ENCODE measurements at places on chromosomes 1 and 21.

GRCh38 chr1:243980471-243980870 is 70.6 kb upstream of the ZBTB18 start:
- DNase-seq = no peak

DNA sequence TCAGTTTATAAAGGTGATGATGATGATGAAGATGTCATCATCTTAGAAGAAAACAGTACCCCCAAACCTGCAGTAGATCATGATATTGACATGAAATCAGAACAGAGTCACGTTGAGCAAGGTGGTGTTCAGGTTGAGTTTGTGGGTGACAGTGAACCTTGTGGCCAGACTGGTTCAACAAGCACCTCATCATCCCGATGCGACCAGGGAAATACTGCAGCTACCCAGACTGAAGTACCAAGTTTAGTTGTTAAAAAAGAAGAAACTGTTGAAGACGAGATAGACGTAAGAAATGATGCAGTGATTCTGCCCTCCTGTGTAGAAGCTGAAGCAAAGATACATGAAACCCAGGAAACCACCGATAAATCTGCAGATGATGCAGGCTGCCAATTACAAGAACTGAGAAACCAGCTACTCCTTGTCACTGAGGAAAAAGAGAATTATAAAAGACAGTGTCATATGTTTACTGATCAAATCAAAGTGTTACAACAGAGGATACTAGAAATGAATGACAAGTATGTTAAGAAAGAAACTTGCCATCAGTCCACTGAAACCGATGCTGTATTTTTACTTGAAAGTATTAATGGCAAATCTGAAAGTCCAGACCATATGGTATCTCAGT is 16.0 kb upstream of the CHAF1B start:
- DNase-seq = no peak

GRCh38 chr1:220527908-220528678 is at the start of gene MARK1:
TSS of gene MARK1 (plus strand) at chr1:220528136. CDS start at chr1:220528823, 687 bp downstream.
- no peak for DNase-seq

DNA sequence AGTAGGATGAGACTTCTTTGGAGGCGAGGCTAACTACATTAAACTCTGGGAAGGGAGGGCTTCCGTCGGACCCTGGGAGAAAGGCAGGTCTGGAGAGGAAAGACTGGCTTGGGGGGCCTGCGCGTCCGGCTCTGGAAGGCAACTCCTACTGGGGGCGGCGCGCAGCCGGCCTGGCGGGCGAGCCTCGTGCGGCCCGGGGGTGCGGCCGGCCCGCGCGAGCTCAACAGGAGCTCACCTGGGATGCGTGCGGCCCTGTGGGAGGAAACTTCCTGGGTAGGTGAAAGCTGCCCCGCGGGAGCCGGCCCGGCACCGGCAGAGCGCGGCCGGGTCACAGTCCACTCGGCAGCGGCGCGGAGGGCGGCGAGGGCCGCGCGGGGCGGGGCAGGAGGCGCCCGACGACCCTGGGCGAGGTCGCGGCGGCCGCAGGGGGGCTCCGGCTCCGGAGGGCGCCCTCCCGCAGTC is 449 bp downstream of the EPS15 start:
- DNase-seq = peak; percentile 17

- no peak for DNase-seq
Observed at GRCh38 chr1:7989762-7990428, 28.4 kb downstream of the PARK7 start.

- no peak for DNase-seq
Observed at GRCh38 chr1:225712391-225712790, 59.5 kb upstream of the ENAH start.

DNA sequence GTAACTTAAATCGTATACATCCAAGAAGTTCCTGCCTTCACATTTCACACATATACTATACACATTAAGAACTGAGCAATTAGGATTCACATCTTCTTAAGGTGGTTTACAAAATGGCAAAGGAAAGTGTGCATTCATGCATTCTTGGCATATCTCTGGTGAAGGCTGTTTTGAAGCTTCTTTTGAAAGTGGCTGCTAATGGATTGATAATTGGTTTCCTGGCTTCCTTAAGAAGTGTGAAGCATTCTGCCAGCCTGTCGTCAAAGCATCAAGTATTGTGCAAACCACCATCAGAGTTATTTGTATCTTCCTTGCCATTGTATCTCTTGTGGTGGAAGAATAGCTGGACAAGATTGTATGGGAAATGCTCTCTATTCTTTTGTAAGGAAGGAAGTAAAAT is 95.1 kb upstream of the HMGB4 start:
- no peak for DNase-seq

- DNase-seq = no peak
Observed at GRCh38 chr1:23799570-23800399, 769 bp downstream of the GALE start.

DNA sequence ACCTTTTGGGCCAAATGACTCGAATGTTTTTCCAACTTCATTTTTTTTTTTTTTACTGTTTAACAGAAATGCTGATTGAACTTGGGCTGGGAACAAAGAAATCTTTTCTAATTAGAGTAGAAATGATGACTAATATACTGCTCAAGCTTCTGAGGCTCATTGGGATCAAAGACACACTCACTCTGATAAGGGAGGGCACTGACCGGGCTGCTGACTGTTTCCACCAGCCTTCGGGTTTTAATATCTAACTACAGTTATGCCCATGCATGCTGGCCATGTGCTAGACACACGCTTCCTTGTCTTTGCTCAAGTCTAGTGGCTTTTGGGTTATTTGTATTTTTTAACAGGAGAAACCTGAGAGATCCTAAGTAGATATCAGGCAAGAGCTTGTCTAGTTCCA is 16.8 kb downstream of the ZBTB18 start:
- no peak for DNase-seq

- DNase-seq = peak; percentile 30
Observed at GRCh38 chr1:24416666-24417391, 1.2 kb downstream of the NIPAL3 start.

DNA sequence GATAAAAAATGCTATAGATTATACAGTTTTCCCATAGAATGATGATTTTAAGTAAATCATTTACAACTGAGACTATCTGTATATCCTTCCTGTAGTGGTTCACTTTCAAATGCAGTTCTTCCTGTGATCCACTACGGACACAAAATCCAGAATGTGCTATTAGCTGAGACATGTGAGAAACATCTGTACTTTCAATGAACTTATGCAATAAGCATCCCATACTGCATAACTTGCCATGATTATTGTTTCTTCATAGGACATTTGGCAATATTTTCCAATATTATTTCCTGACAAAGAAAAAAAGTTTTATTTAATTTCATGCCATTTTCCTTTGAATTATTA is 83.5 kb upstream of the PRDX6 start:
- no peak for DNase-seq

DNA sequence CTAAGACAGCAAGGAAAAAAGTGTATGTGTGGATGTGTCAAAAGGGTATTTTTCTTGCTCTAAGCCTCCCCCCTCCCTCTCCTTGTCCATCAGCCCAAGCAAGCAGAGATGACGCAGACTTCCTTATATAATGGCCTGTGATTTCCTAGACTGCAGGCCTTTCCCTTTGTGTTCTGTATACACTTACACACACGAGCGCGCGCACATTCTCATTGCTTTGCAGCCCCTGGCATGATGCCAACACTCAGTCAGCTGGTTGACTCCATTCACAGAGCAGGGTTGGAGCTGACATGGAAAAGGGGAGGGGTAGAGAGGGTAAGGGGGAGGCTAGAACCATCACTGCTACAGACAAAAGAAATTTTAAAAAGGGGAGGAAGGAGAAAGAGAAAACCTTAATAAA is 41.8 kb downstream of the GATAD2B start:
- peak; percentile 2 for DNase-seq

DNA sequence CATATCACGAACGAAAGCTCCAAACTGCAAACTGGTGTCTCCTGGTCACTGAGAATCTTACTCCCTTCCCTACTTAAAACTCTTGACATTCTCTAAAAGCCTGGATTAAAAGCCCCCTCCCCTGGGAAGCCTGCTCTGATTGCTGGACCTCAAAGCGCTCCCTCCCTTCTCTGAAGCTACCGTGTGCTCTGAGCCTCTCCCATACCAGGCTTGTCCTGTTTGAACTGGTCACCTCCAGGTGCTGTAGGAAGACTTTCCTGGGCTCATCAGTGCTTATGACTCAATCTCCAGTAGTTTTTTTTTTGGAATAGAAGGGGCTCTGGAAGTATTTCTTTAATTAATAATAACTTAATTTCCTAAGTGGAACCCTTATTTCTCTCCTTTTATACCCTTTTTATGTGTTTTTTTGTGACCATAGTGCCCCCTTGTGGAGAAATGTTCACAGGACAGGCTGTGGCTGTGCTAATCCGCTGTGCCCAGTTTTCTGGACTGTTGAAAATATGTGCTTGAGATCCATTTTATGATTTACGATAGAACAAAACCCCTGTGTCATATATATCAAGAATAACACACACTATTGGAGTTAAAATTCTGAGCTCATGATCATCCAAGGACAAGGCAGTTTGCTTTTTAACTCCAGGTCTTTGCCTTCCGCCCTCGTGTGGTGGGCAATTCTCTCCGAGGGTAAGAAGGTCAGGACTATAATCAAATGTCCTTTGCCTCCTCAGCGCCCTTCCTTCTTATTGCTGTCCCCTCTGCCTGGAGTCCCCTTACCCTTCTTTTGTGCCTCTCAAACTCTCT is 16.9 kb downstream of the MTARC1 start:
- no peak for DNase-seq

GRCh38 chr1:183777328-183777727 is 27.6 kb upstream of the RGL1 start:
- DNase-seq = no peak

DNA sequence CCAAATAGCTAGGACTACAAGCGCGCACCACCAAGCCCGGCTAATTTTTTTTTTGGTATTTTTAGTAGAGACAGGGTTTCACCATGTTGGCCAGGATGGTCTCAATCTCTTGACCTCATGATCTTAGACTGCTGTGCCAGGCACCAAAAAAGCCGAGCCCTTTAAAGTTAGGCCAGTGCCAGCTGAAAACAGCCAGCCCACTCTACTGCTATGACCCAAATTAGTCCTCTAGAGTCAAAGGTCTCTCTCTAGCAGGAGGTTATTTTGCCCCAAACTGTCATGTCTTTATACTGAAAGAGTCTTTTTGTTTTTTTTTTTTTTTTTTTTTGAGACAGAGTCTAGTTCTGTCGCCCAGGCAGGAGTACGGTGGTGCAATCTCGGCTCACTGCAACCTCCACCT is 9.7 kb upstream of the HHIPL2 start:
- DNase-seq = no peak

GRCh38 chr1:167681451-167682098 is 40.2 kb upstream of the MPZL1 start:
- DNase-seq = no peak

- no peak for DNase-seq
Observed at GRCh38 chr1:9600861-9601834, 12.4 kb downstream of the TMEM201 start.

GRCh38 chr21:45078877-45079281 is 4.5 kb downstream of the ADARB1 start:
- peak; percentile 62 for DNase-seq

DNA sequence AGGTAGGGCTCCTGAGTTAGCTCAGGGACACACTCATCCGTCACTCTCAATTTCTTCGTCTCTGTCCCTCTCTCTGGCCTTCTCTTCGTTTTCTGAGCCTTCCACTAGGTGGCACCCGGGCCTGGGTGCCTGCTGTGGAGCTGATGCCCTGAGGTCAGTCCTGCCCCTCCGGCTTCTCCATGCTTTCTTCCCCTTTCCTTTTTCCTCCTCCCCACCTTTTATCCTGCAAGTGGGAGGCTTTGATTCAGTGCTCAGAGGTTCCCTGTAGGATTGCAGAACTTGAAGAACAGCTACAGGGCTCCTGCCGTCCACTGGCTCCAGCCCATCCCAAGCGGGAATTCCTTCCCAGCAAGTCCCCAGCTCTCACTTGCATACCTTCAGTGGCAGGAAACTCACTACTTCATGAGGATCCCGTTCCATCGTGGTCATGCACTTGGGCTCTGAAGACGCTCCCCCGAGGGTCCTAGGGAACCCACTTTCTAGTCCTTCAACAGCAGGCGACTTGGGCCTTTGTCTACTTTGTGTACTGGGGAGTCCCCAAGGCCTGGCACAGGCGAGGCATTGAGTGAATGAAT is 45.6 kb downstream of the SRRM1 start:
- DNase-seq = peak; percentile 36

Data from activated T-cell treated with anti-CD3 and anti-CD28 coated beads for 24 hours (primary cell).